ENCODE measurements at places on chromosomes 5 and 9.

- no peak for DNase-seq
These were observed 170.6 kb downstream of the CACNA1B start for GRCh38 chr9:138048184-138048583.

DNA sequence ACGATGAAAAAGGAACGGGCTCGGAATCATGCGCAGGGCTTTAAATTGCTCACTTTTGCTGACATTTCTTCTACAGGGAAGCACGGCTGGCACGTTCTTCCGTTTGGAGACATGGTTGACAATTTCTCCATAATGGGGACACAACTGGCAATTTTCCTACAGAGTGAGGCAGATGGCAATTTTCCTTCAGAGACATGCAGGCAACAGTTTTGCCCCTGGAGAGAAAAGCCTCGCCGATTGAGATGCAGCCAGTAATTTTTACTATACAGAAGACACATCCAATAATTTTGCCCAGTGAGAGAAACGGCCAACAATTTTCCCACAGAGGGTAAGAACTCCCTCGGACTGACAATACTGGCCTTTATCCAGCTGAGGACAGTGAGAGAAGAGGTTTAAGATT lies 90.9 kb upstream of the GPR151 start:
- no peak for DNase-seq

- no peak for DNase-seq
These were observed 335.9 kb downstream of the MSX2 start for GRCh38 chr5:175060257-175060656.

DNA sequence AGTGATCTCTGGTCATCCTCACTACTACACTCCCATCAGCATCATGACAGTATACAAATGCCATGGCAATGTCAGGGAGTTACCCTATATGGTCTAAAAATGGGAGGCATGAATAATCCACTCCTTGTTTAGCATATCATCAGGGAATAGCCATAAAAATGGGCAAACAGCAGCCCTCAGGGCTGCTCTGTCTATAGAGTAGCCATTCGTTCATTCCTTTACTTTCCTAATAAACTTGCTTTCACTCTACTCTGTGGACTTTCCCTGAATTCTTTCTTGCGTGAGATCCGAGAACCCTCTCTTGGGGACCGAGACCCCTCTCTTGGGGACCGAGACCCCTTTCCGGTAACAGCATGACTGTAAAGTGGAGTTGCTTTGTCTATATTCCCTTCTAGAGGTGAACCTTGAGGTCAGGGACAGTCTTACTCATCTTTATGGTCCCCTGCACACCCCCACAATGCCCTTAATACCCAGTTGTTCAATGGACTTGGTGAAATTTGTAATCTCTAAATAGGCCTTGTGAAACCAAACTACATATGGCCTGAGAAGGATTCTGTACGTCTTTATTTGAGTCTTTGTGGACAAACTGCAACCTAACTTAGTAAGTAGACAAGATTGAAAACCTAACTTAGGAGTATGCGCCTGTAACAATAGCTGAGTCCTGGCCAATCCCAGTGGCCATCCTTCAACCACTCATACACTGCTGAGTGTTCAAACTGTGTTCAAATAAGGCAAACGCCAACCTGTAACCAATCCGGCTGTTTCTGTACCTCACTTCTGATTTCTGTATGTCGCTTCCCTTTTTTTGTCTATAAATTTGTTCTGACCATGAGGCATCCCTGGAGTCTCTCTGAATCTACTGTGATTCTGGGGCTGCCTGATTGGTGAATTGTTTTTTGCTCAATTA lies 32.3 kb upstream of the UBTD2 start:
- DNase-seq = no peak

GRCh38 chr5:179716286-179716685 lies 16.3 kb upstream of the MAML1 start:
- no peak for DNase-seq

GRCh38 chr5:124755565-124755964 lies 9.1 kb upstream of the ZNF608 start:
- DNase-seq = no peak

- DNase-seq = no peak
These were observed 333.3 kb downstream of the SEMA5A start for GRCh38 chr5:9212605-9213004.

DNA sequence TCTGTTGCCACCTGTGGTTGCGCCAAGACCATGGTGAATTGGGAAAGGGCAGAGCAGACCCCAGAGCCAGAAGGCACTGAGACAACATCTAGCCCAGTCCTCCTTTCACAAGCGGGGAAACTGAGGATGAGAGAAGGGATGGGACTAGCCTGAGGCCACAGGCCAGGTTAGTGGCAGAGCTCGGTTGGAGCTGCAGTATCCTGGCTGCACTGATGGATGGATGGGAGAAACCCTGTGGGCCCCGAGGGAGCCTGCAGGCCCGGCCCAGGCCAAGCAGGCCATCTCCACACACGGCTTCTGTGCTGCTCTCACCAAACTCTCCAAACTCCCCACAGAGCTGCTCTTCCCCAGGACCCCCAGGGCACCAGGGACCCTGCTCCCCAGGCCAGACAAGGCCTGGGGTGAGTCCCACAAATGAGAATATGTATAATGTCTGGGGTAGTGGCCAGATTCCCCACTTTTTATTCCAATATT lies 60.2 kb downstream of the TSTD2 start:
- DNase-seq = no peak

DNA sequence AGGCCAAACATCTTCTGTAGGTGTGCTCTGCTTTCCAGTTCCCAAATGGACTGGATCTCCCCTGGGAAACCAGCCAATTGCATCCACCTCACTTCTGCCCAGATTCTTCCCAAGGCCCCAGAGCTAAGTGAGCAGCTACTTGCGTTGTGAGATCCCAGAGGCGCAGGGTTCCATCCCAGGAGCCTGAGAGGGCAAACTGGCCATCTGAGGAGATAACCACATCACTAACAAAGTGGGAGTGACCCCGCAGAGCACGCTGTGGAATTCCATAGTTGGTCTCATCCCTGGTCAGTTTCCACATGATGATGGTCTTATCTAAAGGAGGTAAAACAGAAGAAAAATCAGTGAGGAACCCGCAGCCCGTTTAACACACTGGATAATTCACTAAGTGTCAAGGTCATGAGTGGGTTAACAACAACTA lies 1.7 kb downstream of the RACK1 start:
- DNase-seq = no peak

- DNase-seq = no peak
These were observed 7.9 kb downstream of the NACC2 start for GRCh38 chr9:136086951-136087740.

- no peak for DNase-seq
These were observed 779 bp upstream of the CTNNA1 start for GRCh38 chr5:138752341-138752950.

GRCh38 chr9:100913257-100913656 lies 115.3 kb upstream of the PLPPR1 start:
- no peak for DNase-seq

- no peak for DNase-seq
These were observed 16.0 kb downstream of the ZNF462 start for GRCh38 chr9:106878934-106879333.

DNA sequence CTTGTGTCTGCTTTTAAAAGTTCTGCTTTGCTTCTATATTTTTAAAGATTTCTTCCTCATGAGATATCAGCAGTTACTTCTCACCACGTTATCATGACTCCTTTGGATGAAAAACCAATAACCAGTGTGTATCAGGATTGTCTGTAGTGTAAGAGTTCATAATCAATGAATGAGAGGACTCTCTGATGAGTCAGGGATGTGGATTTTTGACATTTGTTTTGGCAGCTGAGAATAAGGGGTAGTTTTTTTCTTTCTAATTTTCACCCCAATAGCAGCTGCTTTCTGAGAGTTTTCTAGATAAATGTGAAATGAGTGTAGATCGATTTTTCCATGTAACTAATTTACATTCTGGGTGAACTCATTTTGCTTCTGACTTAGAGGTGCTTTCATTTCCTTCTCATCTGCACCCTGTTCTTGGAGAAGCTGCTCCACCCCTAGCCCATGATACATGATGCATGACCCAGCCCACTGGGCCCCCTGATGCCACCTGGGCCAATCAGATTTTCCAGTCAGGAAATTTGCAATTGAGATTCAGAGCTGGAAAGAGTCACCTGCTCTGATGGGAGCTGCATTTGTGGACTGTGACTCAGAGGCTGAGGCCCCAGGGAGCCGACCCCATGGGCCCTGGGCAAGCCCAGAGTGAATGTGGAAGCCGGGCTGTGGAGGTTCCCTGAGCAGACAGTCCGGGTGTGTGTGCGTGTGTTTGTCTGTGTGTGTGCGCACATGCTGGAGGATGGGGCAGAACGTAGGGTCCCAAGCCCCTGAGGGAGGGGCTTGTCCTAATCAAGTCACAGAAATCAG lies 159.3 kb downstream of the RGS3 start:
- DNase-seq = peak; percentile 85

- no peak for DNase-seq
These were observed 49.9 kb downstream of the NFX1 start for GRCh38 chr9:33340186-33340585.

GRCh38 chr5:173714551-173715428 lies 98.3 kb upstream of the BOD1 start:
- peak; percentile 25 for DNase-seq

DNA sequence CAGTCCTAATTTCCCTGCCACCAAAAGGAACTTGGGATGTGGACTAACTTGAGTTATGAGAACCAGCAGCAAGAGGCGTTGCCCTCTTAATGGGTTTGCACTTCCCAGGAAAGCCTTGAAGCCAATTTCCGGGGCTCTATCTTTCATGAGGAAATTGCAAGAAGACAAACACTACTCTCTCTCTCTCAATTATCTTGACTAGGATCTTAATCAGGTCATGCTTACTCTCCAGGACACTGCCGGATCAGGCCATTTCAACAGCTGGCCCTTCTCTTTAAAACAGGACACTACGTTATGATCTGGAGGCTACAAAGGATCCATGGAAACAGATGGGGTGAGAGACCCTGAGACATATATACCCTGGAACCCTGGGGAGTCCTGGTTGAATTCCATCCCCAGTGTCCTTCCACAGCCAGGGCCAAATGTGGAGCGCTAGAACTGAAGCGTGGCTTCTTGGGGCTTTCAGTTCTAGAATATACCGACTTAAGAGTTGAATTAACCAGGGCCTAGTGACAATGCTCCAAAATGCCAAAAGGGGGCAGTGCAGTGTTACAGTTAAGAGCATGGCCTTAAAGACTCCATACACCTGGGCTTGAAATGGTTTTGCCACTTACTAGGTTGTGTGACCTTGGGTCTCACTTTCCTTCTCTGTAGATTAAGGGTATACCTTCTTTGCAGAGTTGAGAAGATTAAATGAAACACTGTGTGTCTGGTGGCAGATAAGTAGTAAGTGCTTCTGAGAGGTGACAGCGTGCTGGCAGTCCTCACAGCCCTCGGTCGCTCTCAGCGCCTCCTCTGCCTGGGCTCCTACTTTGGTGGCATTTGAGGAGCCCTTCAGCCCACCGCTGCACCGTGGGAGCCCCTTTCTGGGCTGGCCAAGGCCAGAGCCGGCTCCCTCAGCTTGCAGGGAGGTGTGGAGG lies 21.1 kb downstream of the FAM219A start:
- peak; percentile 74 for DNase-seq

DNA sequence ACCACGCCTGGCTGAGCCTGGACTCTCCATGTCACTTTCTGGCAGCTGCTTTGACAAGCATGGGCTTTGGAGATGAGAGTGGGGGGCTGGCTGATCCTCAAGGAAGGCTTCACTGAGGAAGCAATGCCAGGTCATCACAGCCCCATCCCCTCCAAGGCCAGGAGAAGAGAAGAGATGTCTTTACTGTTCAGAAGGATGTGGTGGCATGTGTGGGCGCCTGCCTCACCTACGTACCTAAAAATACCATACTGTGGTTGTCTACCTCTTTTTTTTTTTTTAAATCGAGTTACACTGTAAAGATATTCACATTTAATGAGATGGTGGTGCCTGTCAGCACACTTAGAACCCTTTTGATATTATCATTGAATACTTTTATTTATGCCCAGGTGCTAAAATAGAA lies 26.4 kb upstream of the CTNNA1 start:
- no peak for DNase-seq

- no peak for DNase-seq
These were observed 18.1 kb downstream of the LRRC70 start for GRCh38 chr5:62596691-62597090.

DNA sequence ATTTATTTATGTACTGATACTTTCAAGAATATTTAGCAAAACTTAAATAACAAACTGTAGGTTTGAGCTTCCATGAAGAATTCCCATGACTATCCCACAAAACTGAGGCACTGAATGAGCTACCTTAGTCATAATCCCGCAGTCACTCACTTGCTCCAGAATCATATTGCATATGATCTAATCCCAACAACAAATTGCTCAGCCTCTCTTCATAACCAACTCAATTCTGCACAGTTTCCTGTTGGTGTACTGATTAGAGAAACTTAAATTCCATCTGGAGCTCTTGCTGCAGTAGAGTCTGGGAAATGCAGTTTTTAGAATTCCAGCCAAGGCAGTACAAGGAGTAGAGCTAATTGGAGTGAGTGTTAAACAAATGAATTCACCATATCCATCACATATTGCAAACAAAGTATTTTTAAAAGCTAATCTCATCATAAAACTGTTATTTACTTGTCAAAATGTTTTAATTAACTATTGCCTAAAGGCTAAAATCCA lies 35.7 kb upstream of the CDH18 start:
- DNase-seq = no peak

DNA sequence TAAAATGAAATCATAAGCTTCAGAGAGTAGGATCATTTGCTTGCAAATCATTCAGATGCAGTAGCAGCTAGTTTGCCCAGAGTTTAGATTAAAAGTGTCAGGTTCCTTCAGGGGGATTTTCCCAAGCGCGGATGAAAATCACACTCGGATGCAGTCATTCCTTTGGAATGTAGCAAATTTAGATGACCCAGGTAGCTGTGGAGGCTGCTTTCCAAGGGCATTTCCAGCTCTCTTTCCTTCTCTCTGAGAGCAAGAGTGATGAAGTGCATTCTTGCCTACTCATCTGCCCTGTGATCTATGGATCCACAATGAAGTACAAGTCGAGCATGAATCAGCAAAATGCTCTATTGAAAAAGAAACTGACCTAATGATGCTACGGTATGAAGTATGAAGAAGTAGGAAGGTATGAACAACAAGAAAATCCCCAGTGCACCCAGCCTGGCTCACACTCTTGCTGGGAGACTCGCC lies 200.2 kb downstream of the PLK2 start:
- DNase-seq = no peak

DNA sequence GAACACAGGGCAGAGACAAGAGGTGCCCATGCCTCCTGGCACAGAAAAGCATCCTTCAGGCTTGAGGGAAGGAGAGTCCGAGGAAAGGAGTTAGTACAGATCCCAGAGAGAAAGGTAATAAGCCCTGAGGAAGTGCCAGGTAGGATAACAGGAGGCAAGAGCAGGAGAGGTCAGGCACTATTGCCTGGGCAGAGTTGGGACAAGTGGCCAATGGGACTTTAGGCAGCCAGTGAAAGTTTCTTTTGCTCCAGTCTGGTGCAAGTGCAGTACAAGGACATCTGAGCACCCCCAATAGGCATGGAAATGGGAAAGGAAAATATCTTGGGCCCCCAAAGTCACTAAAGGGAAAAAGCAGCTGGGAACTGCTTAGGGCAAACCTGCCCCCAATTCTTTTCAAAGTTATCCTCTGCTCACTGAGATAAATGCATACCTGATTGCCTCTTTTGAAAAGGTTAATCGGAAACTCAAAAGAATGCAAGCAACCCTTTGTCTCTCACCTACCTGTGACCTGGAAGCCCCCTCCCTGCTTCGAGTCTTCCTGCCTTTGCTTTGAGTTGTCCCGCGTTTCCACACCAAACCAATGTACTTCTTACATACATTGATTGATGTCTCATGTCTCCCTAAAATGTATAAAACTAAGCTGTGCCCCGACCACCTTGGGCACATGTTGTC lies 46.5 kb downstream of the ELOVL7 start:
- DNase-seq = no peak

Measured in germinal center (tissue), 1 donor.